Calu3 (cell line): ENCODE measurements at places on chromosomes 3 and 15. TPM values are rescaled to one million over a fixed set of nuclear protein-coding genes. Genes with fewer than 3 reads are reported as not detected.

- peak; percentile 84 for DNase-seq
Measured at GRCh38 chr3:129650256-129650872, 43.9 kb upstream of the PLXND1 start.

GRCh38 chr15:80059786-80060355, 395 bp downstream of the ZFAND6 start:
- DNase-seq: peak; percentile 62

- no peak for DNase-seq
Measured at GRCh38 chr3:123377243-123377740, 71.6 kb downstream of the ADCY5 start.

DNA sequence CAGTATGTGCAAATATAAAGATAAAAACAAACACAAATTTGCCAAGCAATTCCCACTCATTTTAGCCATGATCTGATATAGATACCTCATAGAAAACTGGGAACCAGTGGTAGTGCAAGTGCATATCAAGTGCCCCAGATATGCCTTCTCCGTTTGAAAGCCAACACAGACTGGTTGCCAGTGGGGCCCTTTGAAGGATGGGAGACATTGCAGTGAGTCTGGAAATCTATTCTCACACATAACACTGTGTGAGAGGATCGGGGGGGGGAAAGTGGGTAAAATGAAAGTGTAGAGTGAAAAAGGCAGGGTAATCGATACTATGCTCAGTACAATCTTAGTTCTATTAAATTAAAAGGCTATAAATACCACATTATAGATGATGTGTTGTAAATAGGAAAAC, 83.0 kb downstream of the CBLB start:
- no peak for DNase-seq

Gene ANKDD1A
- 0.37 and 0.42 TPM in 2 replicates for total RNA-seq

Gene C3orf85
- total RNA-seq: not detected in 2 replicates

Gene HTR3E
- total RNA-seq: not detected in 2 replicates
